ENCODE measurements at places on chromosomes 5 and 9.

GRCh38 chr9:92534204-92534603 lies 1.6 kb downstream of the ECM2 start:
- no peak for DNase-seq

- no peak for DNase-seq
Observed at GRCh38 chr5:141875795-141876627, 2.2 kb downstream of the PCDH1 start.

GRCh38 chr9:122031776-122032175 lies 61.3 kb downstream of the TTLL11 start:
- no peak for DNase-seq

DNA sequence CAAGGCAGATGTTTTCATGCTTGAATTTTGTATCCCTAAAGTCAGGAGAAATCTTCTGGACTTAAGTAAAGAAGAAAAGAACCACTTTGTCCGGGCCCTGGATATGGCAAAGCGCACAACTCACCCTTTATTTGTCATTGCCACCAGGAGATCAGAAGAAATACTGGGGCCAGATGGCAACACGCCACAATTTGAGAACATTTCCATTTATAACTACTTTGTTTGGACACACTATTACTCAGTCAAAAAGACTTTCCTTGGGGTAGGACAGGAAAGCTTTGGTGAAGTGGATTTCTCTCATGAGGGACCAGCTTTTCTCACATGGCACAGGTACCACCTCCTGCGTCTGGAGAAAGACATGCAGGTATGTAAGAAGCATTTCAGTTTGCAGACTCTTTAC lies 2.3 kb downstream of the TYRP1 start:
- no peak for DNase-seq

GRCh38 chr5:78546276-78546996 lies 102.1 kb downstream of the LHFPL2 start:
- DNase-seq = no peak

DNA sequence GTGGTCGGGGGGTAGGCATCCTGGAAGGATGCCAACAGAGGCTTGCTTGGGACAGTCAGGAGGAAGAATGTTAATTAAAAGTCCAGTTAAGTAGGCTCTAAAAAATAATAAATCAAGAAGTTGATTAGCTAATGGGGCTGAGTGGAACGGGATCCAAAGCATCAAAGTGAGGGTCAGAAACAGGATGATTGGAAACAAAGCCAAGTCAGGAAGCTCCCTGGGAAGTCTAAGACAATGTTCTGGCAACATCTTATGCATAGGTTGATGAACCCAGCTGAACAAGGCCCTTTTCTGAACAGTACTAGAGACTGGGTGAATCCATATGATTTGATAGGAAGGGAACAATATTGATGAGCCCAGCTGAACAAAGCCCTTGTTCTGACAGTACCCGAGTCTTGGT lies 50.2 kb upstream of the STARD4 start:
- DNase-seq = no peak

DNA sequence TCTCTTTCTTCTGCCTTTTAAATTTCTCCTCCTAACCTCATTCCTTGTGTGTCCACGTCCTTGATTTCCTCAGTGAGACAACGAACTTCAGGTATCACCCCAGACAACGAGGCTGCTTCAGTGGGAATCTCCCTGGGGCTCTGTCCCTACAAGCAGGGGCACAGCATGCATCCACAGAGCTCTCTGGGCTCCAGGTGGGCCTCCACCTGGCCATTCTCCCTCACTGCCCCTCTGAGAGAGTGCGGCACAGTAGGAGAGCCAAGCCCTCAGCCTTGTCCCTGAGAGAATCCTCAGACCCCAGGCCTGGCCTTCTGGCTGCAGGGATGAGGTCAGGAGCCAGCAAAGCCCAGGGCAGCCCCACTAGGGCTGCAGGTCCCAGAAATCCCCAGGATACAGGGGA lies 105.3 kb downstream of the LHFPL2 start:
- DNase-seq = no peak
